ENCODE measurements at places on chromosomes 5 and 9. TPM values are rescaled to one million over a fixed set of nuclear protein-coding genes. Genes with fewer than 3 reads are reported as not detected.

CCNO gene
- not detected for polyA plus RNA-seq

FOXI1 gene
- not detected for polyA plus RNA-seq

GRCh38 chr9:107224252-107224651 is 58.8 kb upstream of the RAD23B start:
- no peaks in the 10 kb centered on the region for H3K4me1 ChIP-seq
- no peak overlapping the region for H3K27ac ChIP-seq

DNA sequence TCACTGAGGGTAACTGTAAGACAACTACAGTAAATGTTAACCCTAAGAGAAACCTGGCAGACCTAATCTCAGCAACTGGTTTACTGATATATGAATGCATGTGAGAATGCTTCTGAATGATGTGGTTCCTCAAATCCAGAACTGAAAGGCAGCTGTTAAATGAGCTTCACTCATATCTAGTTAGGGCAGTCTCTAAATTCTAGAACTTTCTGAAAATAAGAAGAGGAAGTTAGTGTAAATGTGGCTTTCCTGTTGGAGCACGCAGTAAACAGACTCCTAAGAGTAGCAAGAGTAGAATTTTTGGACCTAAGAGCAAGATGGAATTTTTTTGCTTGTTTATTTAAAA is 117.9 kb upstream of the KCNN2 start:
- DNase-seq: no peak
- no peaks in the 10 kb centered on the region for H3K4me1 ChIP-seq
- H3K27ac ChIP-seq: no peak overlapping the region
- H3K4me3 ChIP-seq: no peak overlapping the region
- H3K36me3 ChIP-seq: no peaks in the 10 kb centered on the region

- no peaks in the 10 kb centered on the region for H3K27me3 ChIP-seq
- no peaks in the 10 kb centered on the region for H3K36me3 ChIP-seq
- no peak overlapping the region for H3K27ac ChIP-seq
- no peaks in the 10 kb centered on the region for H3K4me1 ChIP-seq
- no peak for DNase-seq
- no peak overlapping the region for H3K4me3 ChIP-seq
These were observed 16.9 kb downstream of the PRRX2 start for GRCh38 chr9:129682381-129682780.

DNA sequence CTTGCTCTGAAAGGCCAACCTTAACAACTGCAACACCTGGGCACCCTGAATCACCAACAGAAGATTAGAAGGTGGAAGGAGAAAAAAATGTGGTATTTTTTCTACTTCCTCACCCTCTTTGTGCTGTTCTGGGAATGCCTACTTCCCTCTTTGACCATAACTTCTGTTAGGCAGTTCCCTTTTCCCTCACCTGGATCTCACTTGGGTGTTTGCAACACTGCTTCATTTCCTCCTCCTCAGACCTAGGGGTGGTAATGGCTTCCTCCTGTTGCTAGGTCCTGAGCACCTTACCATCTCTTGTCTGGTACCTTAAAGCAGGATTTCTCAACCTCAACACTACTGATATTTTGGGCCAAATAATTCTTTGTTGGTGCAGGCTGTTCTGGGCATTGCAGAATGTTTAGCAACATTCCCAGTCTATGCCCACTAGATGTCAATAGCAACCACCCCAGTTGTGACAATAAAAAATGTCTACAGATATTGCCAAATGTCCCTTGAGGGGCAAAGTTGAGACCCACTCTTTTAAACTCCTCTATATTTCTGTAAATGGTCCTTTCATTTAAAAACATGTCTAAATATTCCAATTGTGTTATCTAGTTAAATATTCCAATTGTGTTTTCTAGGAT is 300.0 kb upstream of the VLDLR start:
- no peak overlapping the region for H3K4me3 ChIP-seq
- no peaks in the 10 kb centered on the region for H3K4me1 ChIP-seq
- no peak overlapping the region for H3K27ac ChIP-seq
- DNase-seq: no peak

DNA sequence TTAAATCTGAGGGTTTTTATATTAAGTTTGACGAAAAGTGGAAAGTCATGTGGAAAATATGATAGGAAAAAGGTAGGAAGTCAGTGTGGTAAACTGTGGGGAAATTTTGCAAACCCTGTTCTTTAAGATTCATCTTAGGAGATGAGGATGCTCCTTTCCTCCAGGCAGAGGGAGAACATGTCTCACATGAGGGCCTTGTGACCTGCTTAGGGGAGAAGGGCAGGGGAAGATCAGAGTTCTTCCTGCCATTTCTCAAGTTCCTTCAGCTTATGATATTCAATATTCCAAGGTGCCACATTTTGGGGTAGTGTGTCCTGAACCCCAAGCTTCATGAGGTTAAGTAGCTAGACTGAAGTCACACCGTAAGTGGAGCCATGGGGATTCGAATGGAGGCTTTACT is 53.7 kb downstream of the MAPKAP1 start:
- DNase-seq: no peak
- no peaks in the 10 kb centered on the region for H3K27me3 ChIP-seq
- no peaks in the 10 kb centered on the region for H3K4me1 ChIP-seq
- H3K4me3 ChIP-seq: no peak overlapping the region
- no peaks in the 10 kb centered on the region for H3K36me3 ChIP-seq

- H3K27me3 ChIP-seq: no peaks in the 10 kb centered on the region
- no peak overlapping the region for H3K4me3 ChIP-seq
- H3K4me1 ChIP-seq: no peaks in the 10 kb centered on the region
These were observed 995.7 kb downstream of the CDH18 start for GRCh38 chr5:18992264-18992663.

DNA sequence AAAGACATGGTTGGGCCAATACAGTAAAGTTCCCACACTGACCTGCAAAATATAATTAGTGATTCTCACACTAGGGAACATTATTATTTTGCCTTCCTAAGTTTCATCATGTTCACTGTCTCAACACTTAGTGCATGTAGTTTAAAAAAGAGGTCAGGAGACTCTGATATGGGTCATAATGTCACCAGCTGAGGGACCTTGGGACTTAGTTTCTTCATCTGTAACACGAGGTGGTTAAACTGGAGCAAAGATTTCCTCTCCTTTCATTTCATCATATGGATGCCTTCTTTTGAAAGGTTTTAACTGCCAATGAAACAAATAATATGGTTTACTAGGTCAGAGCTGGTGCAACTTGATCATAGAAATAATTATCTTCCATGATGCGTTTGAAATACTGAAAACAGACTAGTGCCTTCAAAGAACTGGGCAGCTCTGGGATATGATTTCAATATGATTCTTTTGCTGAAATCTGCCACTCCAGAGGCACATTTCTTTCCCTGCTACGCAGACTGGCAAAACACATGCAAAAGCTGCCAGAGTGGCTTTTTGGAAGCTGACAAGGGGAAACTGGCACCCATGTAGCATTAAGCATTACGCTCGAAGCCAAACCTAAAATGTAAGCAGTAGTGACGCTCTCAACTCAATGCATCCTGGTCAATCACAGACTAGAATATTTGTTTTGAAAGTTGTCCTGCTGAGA is 20.8 kb downstream of the RETREG1 start:
- no peak overlapping the region for H3K27ac ChIP-seq
- DNase-seq: no peak
- no peak overlapping the region for H3K4me3 ChIP-seq
- no peaks in the 10 kb centered on the region for H3K27me3 ChIP-seq
- no peaks in the 10 kb centered on the region for H3K36me3 ChIP-seq
- H3K4me1 ChIP-seq: no peaks in the 10 kb centered on the region
